ENCODE measurements at places on chromosomes 6 and 20.

GRCh38 chr6:5851261-5851757 lies 155.4 kb downstream of the NRN1 start:
- DNase-seq: no peak

- DNase-seq: no peak
Observed at GRCh38 chr6:53630533-53631226, 34.9 kb downstream of the KLHL31 start.

DNA sequence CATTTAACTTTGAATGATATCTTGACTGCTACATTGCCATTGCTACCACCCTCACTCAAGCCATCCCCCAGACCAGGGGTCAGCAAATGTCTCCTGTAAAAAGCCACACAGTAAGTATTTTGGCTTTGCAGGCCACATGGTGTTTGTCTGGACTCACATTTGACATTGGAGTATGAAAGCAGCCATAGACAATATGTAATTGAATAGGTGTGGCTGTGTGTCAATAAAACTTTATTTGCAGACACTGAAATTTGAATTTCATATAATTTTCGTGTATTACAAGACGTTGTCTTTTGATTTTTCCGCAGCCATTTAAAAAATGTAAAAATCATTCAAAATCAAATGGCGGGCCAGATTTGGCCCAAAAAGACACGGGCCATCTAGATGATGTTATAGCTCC lies 36.3 kb upstream of the OCSTAMP start:
- DNase-seq: no peak

GRCh38 chr6:169826697-169827096 lies 75.3 kb downstream of the ERMARD start:
- no peak for DNase-seq

DNA sequence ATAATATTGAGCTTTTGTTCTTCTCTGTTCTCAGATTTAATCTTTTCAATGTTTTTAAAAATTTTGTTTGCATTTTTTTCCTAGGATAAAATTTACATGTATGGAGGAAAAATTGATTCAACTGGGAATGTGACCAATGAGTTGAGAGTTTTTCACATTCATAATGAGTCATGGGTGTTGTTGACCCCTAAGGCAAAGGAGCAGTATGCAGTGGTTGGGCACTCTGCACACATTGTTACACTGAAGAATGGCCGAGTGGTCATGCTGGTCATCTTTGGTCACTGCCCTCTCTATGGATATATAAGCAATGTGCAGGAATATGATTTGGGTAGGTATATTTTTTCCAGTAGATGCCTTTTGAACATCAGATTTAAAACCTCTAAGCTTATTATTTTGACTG lies 89.8 kb downstream of the ATRN start:
- no peak for DNase-seq

Measured in cortex of kidney (tissue), 1 donor.